Islet precursor cell (in vitro differentiated cells): ENCODE measurements at places on chromosomes 1 and 21.

DNA sequence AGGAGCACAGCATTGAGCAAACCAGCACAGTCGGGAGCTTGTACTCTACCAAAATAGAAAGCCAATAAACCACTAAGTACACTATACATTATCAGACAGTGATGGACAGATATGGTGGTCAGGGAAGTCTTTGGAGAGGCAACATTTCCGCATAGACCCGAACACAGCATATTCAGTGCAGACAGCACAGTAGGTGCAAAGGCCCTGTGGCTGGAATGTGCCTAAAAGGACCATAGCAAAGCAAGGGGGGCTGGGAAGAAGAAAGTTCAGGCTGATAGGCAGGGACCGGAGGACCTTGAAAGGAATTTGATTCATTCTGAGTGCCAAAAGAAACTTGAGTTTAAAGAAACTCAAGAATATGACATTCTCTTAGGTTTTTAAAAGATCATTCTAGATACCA, 92.0 kb upstream of the GALNT2 start:
- DNase-seq = no peak

DNA sequence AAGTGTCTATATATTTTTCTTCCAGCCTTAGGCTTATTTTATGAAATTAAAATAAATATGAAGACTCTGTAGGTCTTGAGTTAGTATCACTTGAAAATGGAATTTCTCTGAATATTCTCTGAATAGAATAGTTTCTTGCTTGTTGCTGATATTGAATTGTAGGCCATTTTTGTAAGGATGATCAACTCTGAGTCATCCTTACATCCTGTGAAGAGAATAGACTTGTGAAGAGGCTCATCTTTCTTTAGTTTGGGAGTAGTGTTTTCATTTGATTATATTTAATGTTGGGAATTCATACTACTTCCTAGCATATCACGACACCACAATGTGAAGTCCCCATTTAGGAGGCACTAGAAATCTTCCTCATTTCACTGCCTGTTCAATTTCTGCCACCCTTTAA, 27.5 kb upstream of the CD1D start:
- no peak for DNase-seq

GRCh38 chr1:176051902-176052518, 155.1 kb downstream of the COP1 start:
- no peak for DNase-seq

- DNase-seq = peak; percentile 88
These were observed 23.2 kb upstream of the BECN2 start for GRCh38 chr1:241934201-241934848.

DNA sequence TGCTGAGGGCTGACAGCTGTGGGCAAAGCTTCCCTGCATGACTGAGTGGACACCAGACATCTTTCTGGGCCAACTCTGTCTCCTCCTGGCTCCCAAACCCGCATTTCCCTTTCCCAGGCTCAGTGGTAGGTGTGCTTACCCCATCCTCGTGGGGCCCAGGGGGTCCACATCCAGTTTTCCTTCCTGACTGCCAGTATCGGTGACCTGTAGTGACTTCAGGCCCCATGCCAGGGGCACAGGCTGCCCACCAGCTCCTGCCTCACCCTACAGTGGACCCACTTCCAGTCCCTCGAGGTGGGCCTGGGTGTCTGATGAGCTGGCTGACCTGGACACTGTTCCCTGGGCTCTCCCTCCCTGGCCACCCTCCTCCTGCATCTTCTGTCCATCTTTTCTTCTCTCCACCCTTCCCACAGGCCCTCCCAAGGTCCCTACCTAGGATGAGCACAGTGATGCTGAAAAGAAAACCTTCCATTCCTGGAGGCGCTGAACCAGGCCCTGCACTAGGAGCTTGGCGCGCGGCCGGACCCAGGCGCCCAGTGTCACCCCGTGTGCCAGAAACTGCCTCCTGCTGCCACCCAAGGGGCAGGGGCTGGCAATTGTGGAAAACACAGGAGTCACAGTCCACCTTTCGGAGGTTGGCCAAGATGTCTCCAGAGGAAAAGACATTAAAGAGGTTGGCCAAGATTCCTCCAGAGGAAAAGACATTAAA, 67.1 kb downstream of the RUNX3 start:
- DNase-seq = peak; percentile 50

- no peak for DNase-seq
These were observed 116.3 kb downstream of the DAB1 start for GRCh38 chr1:57307392-57308170.

DNA sequence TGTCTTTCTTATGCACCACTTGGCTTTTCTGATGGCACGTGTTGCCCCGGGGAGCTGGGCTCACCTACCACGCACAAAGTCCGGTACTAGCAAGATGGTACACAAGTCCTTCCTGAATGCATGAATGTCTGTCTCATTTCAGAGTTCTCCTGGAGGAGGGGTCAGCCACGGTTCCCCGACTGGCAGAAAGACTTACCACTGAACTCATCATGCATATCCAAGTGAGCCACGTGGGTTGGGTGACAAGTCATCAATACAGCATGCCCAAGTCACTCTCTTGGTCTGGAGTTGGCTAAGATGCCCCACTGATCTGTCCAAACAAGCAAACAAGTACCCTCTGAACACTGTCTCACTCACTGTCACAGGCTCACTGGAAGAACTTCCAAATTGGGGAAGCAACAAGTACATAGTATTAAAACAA, 28.6 kb upstream of the MX1 start:
- DNase-seq = no peak

GRCh38 chr1:15436881-15437442, 1.3 kb upstream of the CTRC start:
- no peak for DNase-seq

- no peak for DNase-seq
These were observed 3.3 kb upstream of the RGL1 start for GRCh38 chr1:183801649-183802048.

GRCh38 chr1:58738876-58739275, 39.0 kb upstream of the MYSM1 start:
- no peak for DNase-seq

DNA sequence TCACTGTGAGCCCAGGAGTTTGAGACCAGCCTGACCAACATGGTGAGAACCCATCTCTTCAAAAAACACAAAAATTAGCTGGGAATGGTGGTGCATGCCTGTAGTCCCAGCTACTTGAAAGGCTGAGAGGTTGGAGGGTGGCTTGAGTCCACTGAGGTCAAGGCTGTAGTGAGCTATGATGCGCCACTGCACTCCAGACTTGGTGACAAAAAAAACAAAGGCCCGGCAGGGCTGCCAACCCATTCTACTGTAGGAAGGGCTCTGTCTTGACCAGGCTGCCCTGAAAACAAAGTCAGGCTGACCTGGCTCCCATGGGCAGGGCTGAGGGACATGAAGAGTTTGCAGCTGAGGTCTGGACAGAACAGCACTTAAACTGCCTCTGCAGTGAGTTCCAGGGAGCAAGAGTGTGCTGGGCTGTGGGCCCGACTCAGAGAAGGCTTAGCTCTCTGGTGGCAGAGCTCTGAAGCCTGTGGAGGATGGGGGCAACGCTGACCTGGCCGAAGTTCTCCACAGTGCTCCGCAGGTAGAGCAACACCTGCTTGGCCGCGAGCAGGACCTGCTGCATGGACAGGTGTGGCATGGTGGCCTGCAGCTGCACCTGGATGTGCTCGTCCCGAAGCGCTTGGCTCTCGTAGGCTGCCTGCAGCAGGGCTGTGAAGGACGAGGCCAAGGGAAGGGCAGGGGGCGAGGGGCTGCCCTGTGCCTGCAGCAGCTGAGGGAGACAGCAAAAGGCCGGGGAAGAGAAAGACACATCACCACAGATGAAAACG, 42.4 kb downstream of the URB1 start:
- peak; percentile 31 for DNase-seq

DNA sequence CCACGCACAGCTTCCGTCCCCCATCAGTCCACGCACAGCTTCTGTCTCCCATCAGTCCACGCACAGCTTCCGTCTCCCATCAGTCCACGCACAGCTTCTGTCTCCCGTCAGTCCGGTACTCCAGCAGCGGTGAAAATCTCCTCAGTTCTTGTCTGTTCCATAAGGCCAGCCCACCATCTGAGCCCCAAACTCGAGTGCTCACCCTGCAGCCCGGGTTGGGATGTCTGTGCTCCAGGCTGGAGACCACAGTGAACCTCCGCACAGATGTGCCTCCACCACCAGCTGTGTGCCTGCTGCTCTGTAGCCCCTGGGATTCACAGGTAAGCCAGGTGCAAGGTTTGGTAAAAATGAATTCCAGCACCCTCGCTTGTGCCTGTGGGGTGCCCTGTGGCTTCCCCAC, 258.6 kb downstream of the NPHP4 start:
- DNase-seq = no peak

DNA sequence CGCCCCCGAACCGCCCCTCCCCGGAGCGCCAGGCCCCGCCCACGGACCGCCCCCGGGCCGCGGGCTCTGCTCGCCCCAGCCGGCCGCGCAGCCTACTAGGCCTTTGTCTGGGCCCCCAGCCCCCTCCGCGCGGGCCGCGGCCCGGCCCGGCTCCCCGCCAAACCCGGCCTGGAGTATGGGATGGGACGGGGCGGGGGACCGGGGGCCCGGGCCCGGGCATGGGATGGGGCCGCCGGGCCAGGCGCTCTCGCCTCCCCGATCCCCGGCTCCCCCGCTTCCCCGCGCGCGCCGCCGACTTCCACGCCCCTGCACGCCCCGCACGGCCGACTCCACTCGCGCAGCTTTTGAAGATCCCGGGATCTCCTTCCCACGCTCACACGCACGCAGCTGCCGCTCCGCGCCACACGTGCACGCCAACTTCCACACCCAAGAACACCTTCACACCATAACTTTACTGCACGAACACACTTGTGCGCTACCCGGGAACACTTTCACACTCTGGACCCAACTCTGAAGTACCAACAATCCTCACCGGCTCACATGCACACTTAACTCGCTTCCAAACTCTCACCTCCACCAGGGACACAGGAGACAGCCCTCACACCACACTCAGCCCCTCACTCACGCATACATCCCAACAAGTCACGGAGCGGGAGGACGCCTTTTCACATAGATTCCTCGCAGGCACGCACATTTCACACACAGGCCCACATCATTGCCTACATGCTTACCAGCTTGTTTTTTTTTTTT, 437 bp upstream of the HSPG2 start:
- DNase-seq = peak; percentile 89

- DNase-seq = peak; percentile 98
These were observed at the start of gene CITED4 for GRCh38 chr1:40862008-40862863. CITED4 (minus strand) TSS chr1:40862363; CDS start chr1:40862127, 236 bp downstream.

DNA sequence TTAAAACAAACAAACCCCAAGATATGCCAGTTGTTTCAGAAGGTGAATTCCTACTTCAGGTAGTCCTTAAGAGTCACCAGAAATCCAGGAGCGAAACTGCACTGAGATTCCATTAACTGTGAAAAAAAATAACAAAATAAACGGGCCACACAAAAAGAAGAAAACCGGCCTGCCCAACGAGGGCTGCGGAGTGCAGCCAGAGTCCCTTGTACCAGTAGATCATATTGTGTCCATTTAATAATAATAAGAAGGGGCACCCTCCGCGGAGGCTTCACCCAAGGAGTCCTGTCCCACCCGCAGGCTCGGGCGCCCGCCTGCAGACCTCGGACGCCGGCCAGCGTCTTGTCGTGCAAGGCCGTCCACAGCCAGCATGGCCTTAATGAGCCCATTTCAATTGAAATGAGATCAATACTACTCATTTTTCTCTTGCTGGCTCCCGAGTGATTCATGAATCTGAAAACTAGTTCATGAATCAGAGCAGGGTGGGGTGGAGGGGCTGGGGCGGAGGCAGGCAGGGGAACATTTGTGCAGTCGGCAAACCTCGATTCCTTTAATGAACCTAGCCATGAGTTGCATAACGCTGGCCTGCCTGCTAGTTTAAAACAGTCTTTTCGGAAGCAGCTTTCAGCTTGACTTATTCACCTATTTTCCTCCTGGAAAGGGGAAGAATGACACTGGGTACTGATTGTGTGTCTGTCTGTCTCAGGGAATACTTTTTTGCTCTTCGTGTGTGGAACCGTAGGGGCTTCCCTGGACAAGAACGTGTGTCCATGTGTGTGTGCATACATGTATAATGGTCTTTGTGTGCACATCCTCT, 113.1 kb upstream of the IRF2BP2 start:
- peak; percentile 55 for DNase-seq

- DNase-seq = no peak
These were observed 164.5 kb upstream of the CXADR start for GRCh38 chr21:17348357-17348756.

DNA sequence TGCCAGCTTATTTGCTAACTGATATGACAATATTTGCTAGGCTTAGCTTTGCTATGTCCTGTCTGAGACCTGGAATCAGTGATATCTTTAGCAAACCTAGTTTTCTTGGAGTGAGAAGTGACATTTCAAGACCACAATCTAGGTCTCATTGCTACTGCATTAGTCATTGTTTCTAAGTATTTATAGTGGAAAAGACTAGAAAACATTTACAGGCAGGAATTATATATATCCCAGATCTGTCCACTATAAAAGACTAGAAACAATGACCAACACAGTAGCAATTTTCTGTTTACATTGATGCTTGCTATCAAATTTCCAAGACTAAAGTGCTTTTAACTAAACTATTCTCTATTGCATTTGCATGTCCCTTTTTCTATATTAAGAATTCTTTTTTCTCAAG, 5.0 kb upstream of the RGS18 start:
- no peak for DNase-seq

GRCh38 chr1:27491748-27492700, 2.1 kb upstream of the WASF2 start:
- DNase-seq = no peak

- DNase-seq = no peak
These were observed 5.6 kb downstream of the PPP1R15B start for GRCh38 chr1:204405988-204406387.

- DNase-seq = no peak
These were observed 1089.8 kb upstream of the NCAM2 start for GRCh38 chr21:19908390-19908789.

DNA sequence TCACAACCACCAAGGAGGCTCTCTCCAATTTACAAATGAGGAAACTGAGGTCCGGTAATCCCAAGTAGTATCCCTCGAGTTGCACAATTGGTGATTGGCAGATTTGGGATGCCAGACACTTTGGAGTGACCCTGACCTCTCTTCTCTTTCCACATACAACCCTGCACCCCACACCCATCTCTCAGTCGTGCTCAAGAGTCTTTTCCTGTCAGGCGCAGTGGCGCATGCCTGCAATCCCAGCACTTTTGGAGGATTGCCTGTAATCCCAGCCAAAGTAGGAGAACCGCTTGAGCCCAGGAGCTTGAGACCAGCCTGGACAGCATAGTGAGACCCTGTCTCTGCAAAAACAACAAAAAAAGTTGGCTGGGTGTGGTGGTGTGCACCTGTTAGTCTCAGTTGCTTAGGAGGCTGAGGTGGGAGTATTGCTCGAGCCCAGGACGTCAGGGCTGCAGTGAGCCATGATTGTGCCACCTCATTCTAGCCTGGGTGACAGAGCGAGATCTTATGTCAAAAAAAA, 91.1 kb upstream of the LPGAT1 start:
- DNase-seq = no peak
